Sigmoid colon (tissue), 7 donors: ENCODE measurements at places on chromosomes 1 and 21. TPM values are rescaled to one million over a fixed set of nuclear protein-coding genes. Genes with fewer than 3 reads are reported as not detected.

DNA sequence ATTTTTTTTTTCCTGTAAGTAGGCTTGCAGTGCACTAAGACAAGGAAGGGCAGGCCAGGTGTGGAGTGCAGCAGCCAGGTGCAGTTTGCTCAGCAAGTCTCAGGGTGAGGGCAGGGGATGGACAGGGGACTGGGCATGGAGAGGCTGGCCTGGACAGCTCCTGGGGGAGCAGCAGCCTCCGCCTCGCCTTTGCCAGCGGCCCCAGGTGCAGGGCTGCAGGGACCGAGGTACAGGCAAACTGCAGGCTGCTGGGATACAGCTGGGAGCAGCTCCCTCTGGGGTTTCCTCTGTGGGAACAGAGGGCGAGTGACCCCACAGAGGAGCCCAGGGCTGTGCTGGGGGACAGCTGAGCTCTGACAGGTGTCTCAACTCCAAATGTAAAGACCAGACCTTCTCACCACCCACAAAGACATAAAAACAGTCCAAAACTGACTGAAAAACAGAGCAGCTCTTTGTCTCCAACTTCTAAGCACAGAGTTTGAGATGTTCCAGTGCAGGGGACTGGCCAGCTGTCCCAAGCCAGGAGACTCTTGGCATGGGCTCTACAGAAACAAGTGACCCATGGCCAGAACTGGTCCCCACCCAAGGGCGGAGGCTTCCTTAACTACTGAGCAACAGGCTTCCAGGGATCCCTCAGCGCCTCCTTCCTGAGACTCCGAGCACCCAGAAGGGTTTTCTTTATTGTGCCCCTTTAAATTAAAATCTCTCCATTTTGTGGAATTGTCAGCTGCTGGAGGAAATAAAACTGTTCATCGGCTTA lies 27.7 kb upstream of the AJAP1 start:
- no peak overlapping the region for H3K27ac ChIP-seq
- H3K4me3 ChIP-seq, result no peak overlapping the region
- peak; percentile 43 for DNase-seq
- no peaks in the 10 kb centered on the region for H3K36me3 ChIP-seq
- H3K27me3 ChIP-seq, result no peaks in the 10 kb centered on the region
- no peaks in the 10 kb centered on the region for H3K4me1 ChIP-seq

- H3K27ac ChIP-seq, result no peak overlapping the region
- H3K4me1 ChIP-seq, result no peaks in the 10 kb centered on the region
- H3K36me3 ChIP-seq, result no peaks in the 10 kb centered on the region
Observed at GRCh38 chr1:160006312-160006940, 25.4 kb downstream of the PIGM start.

- peak; percentile 65 for DNase-seq
- H3K4me3 ChIP-seq, result no peak overlapping the region
- H3K4me1 ChIP-seq, result no peaks in the 10 kb centered on the region
- H3K27me3 ChIP-seq, result no peaks in the 10 kb centered on the region
Observed at GRCh38 chr1:51535006-51535592, 16.0 kb upstream of the EPS15 start.

GRCh38 chr1:160658162-160658813 lies 11.4 kb upstream of the SLAMF1 start:
- no peaks in the 10 kb centered on the region for H3K4me1 ChIP-seq
- no peaks in the 10 kb centered on the region for H3K36me3 ChIP-seq
- H3K27ac ChIP-seq, result no peak overlapping the region
- no peak overlapping the region for H3K4me3 ChIP-seq

CFAP74 gene
- not detected for total RNA-seq

- H3K27me3 ChIP-seq, result no peaks in the 10 kb centered on the region
- no peaks in the 10 kb centered on the region for H3K4me1 ChIP-seq
- no peaks in the 10 kb centered on the region for H3K36me3 ChIP-seq
- peak; percentile 71 for DNase-seq
- H3K4me3 ChIP-seq, result no peak overlapping the region
Observed at GRCh38 chr1:21607549-21608529, 61.3 kb downstream of the RAP1GAP start.

LCE1E gene
- total RNA-seq, result not detected

GRCh38 chr1:10616696-10617095 lies 141.9 kb downstream of the PEX14 start:
- H3K36me3 ChIP-seq, result no peaks in the 10 kb centered on the region
- no peak overlapping the region for H3K27ac ChIP-seq
- peak; percentile 35 for DNase-seq
- H3K4me3 ChIP-seq, result no peak overlapping the region
- H3K4me1 ChIP-seq, result no peaks in the 10 kb centered on the region
